ENCODE measurements at places on chromosomes 5 and 9.

DNA sequence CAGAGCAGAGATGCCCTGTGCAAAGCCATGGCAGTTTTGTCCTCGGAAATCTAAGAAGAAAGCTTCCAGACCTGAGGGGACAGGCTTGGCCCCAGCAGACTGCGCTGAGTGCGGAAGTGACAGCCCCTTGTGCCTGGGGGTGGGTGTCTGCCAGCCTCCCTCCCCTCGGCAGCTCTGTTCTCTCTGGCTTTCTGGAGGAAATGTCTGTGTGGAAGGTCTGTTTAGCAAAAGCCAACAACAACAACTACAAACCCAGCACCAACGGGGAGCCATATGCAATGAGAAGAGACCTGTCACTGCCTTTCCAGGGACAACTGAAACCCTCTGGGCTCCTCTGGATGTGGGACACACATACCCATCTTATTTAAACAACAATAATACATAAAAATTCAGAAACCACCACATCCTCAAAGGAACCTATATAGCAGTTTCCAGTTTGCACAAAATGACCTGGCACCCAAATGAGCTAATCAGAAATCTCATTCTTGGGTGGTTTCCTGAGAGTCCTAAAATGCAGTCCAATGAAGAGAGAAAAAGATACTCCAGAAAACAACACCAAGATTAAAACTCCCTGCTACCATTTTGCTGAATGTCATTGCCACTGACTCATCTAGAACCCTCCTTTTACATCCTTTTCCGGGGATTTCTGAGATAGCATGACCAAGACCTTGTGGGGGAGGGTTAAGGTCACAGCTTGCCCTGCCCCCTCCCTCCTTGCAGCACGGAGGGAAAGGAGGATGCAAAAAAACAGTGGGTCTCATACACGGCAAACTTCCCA is 97.7 kb downstream of the AK8 start:
- DNase-seq = no peak

GRCh38 chr9:93266521-93267001 is 82.6 kb downstream of the WNK2 start:
- DNase-seq = no peak

- no peak for DNase-seq
These were observed 409.3 kb downstream of the AGTPBP1 start for GRCh38 chr9:85332487-85332886.

DNA sequence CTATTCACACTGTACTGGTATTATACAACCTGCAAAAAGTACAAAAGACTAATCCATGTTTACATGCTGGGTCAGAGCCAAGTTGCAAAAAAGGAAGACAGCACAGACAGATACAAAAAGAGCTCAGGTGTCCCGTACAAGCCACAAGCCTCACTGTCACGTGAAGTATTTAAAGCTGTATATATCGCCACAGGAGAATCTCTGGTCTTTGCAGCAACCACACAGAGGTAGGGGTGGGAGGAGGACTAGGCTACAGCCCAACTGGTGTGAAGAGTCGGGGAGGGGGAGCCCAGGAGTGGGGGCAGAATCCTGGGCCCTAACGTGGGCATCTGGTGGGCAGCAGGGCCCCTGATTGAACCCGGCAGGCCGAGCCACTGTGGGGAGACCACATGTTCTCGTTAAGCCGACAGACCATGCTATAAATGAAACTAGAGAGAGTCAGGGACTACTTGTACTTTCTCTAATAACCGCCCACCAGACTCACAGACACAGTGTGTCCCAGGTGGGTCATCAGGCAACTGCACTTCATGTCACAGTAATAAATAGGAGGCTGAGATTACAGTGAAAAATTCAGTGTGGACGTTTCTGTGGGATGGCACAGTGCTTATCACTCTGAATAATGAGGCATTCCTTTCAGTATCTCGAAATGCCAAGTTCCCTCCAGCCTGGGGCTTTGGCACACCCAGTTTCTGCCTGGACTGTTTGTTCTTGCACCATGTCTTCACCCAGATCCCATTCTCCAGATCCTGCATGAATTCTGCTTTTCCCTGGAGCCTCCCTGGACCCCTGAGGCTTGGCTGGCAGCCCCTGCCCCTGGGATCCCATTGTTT is 79.3 kb upstream of the SH3PXD2B start:
- no peak for DNase-seq

- peak; percentile 30 for DNase-seq
These were observed 987 bp downstream of the FBXW5 start for GRCh38 chr9:136943291-136944211.

- DNase-seq = no peak
These were observed at the start of gene RORB for GRCh38 chr9:74496819-74497747. RORB (plus strand) TSS chr9:74497335; CDS start chr9:74497977, 642 bp downstream.

- no peak for DNase-seq
These were observed 8.2 kb downstream of the ALDOB start for GRCh38 chr9:101427358-101427757.

DNA sequence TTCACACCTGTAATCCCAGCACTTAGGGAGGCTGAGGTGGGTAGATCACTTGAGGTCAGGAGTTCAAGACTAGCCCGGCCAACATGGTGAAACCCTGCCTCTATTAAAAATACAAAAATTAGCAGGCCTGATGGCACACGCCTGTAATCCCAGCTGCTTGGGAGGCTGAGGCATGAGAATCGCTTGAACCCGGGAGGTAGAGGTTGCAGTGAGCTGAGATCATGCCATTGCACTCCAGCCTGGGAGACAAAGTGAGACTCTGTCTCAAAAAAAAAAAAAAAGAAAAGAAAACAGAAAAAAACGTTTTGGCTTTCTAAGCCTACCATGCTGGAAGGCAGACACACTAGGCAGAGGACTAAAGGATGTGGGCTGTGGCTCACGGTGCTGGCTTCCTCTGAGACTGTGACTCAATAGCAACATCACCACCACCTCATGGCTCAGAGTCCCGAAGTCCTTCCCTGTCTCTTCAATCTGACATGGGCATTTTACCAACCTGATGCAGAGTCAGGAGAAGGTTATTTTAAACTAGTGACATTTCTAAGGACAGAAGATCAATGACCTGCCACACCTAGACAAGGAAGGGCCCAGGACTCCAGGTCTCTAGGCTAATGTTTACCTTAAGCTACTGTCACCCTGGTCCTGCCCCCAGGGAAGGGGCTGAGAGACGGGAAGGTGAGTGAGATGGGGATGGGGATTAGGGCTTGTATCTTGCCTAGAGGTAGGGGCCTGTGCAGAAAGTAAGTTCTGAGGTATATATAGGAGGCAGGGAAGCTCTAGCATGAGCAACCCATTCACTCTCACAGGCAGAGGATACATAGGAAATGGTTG is 3.7 kb downstream of the ECSCR start:
- peak; percentile 66 for DNase-seq
